ENCODE measurements at places on chromosomes 5 and 9. TPM values are rescaled to one million over a fixed set of nuclear protein-coding genes. Genes with fewer than 3 reads are reported as not detected.

Gene SPACA9
- 1.9 TPM for total RNA-seq

Gene PKD2L2
- not detected for total RNA-seq

Gene CAMK2A
- not detected for total RNA-seq

Gene PROB1
- 5.5 TPM for total RNA-seq

Gene IL9
- total RNA-seq, result not detected

Gene DBH
- total RNA-seq, result not detected

Gene TERT
- total RNA-seq, result 6.2 TPM

DNA sequence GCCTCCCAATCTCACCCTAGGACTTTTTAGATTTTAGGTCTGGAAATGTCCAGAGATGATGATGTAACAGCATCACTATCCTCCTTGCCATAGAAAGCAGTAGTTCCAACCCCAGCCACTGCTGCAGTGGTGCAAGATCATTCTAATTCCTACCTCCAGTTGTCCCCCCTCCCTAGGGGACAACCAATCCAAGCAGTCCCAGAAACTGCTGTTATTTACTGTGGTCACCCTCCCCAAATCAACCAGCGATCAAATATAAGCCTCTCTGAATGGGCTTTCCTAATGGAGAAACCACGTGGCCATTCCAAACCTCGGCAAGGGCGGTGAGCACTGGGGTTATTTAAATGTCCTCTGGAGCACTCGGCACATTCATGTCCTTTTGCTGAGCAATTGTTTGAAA, 159.8 kb downstream of the SLF1 start:
- no peak for DNase-seq
- peaks cover 3% of the 10 kb centered on the region for H3K36me3 ChIP-seq
- no peak overlapping the region for H3K4me3 ChIP-seq

DNA sequence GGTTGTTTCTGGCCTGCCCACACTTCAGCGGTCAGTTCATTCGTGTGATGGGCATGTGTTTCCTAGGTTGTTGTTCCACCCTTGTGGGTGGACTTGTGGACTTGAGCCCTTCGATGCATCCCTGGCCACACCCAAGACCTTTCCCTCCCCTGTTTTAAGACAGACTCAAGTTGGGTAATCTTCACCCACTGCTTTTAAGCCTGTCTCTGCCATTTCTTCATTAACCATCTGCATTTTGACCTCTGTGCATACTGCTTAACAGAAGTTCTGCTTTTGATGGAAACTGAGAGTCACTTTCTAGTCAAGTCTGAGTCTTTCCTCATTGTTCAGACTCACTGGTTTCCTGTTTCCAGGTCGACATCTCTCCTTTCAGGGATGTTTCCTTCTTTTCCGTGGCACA, 233.7 kb downstream of the ARHGEF28 start:
- DNase-seq, result no peak
- H3K4me3 ChIP-seq, result no peak overlapping the region
- H3K27ac ChIP-seq, result no peak overlapping the region
- peaks cover 27% of the 10 kb centered on the region for H3K27me3 ChIP-seq

DNA sequence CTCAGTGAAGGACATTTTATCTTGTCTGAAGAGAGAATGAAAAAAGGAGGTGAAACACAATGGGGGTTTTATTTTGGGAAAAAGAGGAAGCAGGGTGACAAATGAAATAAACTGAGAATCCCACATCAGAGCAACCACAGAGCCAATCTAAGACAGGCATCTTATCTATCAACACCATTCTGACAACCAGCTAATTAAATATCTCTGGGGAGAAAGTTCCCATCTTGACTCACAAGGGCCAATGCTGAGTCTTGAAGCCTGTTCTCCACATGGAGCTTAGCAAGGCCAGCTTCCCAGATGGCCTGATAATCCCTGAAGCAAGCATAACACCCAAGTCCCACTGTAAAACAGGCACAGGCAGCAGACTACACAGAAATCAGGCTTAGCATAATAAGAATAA, 30.4 kb downstream of the DPYSL3 start:
- peaks cover 33% of the 10 kb centered on the region for H3K27me3 ChIP-seq
- H3K4me3 ChIP-seq, result no peak overlapping the region
- no peak overlapping the region for H3K27ac ChIP-seq
- H3K36me3 ChIP-seq, result no peaks in the 10 kb centered on the region
- no peak for DNase-seq

- H3K27me3 ChIP-seq, result no peaks in the 10 kb centered on the region
- H3K4me3 ChIP-seq, result no peak overlapping the region
- no peak overlapping the region for H3K27ac ChIP-seq
- peaks cover 10% of the 10 kb centered on the region for H3K36me3 ChIP-seq
These were observed 55.0 kb downstream of the CD180 start for GRCh38 chr5:67141644-67142043.

DNA sequence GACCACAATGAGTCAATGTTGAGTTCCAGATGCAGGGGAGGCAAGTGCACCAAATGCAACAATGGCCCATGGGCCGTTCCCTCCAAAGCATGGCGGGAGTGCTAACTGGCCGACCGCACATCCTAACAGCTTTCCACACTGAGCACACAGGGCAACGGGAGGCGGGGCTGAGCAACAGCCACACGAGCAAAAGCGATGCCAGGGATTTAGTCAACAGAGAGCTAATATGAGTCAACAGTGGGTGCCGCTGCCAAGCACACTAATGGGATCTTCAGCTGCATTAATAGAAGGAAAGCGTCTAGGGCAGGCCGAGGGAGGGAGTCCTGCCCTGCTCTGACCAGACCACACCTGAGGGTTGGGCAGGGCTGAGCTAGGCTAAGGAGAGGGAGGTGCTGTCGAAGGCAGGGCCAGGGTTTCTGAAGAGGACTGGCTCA, 4.6 kb downstream of the EPB41L4B start:
- H3K27me3 ChIP-seq, result peaks cover 72% of the 10 kb centered on the region
- no peak overlapping the region for H3K4me3 ChIP-seq
- no peak overlapping the region for H3K27ac ChIP-seq
- peaks cover 14% of the 10 kb centered on the region for H3K4me1 ChIP-seq
- no peak for DNase-seq

DNA sequence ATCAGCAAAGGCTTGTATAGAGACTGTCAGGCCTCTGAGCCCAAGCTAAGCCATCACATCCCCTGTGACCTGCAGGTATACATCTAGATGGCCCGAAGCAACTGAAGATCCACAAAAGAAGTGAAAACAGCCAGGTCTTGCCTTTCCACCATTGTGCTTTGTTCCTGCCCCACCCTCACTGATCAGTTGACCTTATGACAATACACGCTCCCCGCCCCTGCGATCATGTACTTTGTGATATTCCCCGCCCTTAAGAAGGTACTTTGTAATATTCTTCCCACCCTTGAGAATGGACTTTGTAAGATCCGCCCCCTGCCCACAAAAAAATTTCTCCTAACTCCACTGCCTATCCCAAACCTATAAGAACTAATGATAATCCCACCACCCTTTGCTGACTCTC, 18.6 kb upstream of the NPM1 start:
- peaks cover 4% of the 10 kb centered on the region for H3K4me1 ChIP-seq
- H3K36me3 ChIP-seq, result no peaks in the 10 kb centered on the region
- H3K4me3 ChIP-seq, result no peak overlapping the region
- no peak for DNase-seq
- H3K27me3 ChIP-seq, result peaks cover 30% of the 10 kb centered on the region
- H3K27ac ChIP-seq, result no peak overlapping the region

GRCh38 chr5:53161876-53162275, 52.3 kb upstream of the MOCS2 start:
- no peak overlapping the region for H3K27ac ChIP-seq
- H3K4me1 ChIP-seq, result no peaks in the 10 kb centered on the region
- no peaks in the 10 kb centered on the region for H3K36me3 ChIP-seq
- no peak overlapping the region for H3K4me3 ChIP-seq

GRCh38 chr5:132102101-132102701, 28.6 kb downstream of the CSF2 start:
- H3K4me3 ChIP-seq, result peak overlapping the region; percentile 57
- peaks cover 3% of the 10 kb centered on the region for H3K36me3 ChIP-seq
- peak; percentile 66 for DNase-seq
- peak overlapping the region; percentile 97 for H3K27ac ChIP-seq
- no peaks in the 10 kb centered on the region for H3K27me3 ChIP-seq

GRCh38 chr9:10946676-10947410, 334.0 kb upstream of the PTPRD start:
- H3K36me3 ChIP-seq, result no peaks in the 10 kb centered on the region
- DNase-seq, result no peak
- H3K27me3 ChIP-seq, result no peaks in the 10 kb centered on the region
- H3K4me3 ChIP-seq, result no peak overlapping the region

- no peaks in the 10 kb centered on the region for H3K27me3 ChIP-seq
- DNase-seq, result no peak
- H3K4me1 ChIP-seq, result no peaks in the 10 kb centered on the region
- H3K36me3 ChIP-seq, result no peaks in the 10 kb centered on the region
- H3K4me3 ChIP-seq, result no peak overlapping the region
- no peak overlapping the region for H3K27ac ChIP-seq
These were observed 913.8 kb downstream of the TLE1 start for GRCh38 chr9:80775530-80775929.

DNA sequence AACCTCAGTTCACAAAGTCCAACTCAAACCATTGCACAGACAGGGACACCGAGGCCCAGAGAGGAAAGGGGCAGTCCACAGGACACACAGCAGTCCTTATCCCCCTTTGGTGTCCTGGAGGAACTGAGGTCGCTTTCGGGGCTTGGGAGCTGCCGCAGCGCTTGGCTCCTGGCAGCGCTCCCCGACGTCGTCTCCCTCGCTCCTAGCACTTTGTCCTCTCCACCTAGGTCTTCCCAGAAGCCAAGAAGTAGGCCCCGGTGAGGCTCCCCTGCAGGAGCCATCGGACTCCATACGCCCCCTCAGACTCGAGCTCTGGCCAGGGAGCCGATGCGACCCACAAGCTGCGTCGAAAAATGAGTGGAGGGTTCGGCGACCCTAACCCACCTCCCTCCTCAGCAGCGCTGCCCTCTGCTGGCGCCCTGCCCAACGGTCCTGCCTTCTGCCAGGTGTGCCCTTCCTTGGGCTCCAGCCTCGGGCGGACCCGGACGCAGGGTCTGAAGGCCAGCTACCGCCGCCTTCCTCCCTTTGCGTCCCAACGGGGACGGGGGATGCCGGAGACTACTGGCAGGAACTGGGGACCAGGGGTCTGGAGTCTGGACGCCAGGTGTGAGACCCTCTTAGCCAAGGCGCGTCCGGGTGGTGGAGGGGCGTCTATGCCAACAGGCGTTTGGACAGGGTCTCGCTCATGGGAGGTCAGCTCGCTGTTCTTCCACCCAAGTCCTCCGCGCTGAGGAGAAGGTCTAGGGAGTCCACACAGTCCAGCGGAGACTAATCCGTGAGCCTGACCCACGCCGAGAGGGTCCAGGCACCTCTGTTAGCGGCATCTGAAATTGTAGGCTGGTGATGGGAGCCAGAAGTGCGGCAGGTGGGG, 2.1 kb upstream of the PRDM12 start:
- H3K36me3 ChIP-seq, result no peaks in the 10 kb centered on the region
- peaks cover 95% of the 10 kb centered on the region for H3K27me3 ChIP-seq
- DNase-seq, result no peak

- peaks cover 11% of the 10 kb centered on the region for H3K27me3 ChIP-seq
- no peak overlapping the region for H3K4me3 ChIP-seq
- H3K36me3 ChIP-seq, result no peaks in the 10 kb centered on the region
- DNase-seq, result no peak
- no peaks in the 10 kb centered on the region for H3K4me1 ChIP-seq
These were observed 18.9 kb downstream of the DPYSL3 start for GRCh38 chr5:147490989-147491388.

- no peak overlapping the region for H3K27ac ChIP-seq
- H3K27me3 ChIP-seq, result peaks cover 6% of the 10 kb centered on the region
- no peak overlapping the region for H3K4me3 ChIP-seq
- no peak for DNase-seq
- H3K4me1 ChIP-seq, result no peaks in the 10 kb centered on the region
- H3K36me3 ChIP-seq, result no peaks in the 10 kb centered on the region
These were observed 24.2 kb upstream of the TMEM250 start for GRCh38 chr9:136142859-136143214.

GRCh38 chr9:35172878-35173277, 11.1 kb downstream of the UNC13B start:
- no peak overlapping the region for H3K27ac ChIP-seq
- no peaks in the 10 kb centered on the region for H3K36me3 ChIP-seq
- peaks cover 8% of the 10 kb centered on the region for H3K27me3 ChIP-seq
- H3K4me3 ChIP-seq, result no peak overlapping the region
- H3K4me1 ChIP-seq, result peaks cover 5% of the 10 kb centered on the region

DNA sequence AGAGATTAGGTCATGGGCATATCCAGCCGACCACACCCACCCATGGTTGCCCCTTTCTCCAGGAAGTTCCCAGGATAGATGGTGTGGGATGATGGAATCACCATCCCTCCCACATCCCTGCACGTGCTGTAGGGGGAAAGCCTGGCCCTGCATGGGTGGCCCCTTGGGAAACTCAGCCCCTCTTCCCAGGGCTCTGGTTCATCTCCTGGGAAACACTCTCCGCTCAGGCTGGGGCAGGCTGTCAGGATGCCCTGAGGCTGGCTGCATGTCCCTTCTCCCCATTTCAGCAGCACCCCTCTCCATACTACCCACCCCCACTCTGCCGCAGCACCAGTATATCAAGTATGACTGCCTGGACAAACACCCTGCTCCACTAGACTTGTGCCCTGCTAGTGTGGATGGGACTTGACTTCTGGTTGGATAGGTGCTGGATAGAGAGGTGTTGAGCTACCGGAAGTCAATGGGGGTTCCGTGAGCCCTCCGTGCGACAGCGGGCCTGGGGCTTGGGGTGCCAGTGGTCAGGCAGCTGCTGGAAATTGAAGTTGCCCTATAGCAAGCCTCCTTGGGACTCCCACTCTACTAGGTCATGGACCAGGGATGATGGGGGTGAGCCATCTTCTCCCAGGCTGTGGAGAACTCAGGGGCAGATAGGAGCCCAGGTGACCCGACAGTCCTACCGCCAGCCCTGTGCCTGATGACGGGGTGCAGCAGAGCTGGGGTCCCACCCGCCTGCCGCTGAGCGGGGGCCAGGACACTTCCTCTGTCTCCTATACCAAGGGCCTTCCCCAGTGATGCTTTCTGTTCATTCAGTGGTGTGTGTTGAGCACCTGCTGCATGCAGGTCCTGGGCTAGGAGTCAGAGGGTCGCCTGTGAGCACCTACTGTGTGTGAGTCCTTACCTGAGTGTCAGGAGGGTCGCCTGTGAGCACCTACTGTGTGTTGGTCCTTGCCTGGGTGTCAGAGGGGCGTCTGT, 69.4 kb upstream of the COL5A1 start:
- no peak overlapping the region for H3K4me3 ChIP-seq
- DNase-seq, result no peak
- no peaks in the 10 kb centered on the region for H3K36me3 ChIP-seq
- H3K4me1 ChIP-seq, result no peaks in the 10 kb centered on the region
- no peak overlapping the region for H3K27ac ChIP-seq

DNA sequence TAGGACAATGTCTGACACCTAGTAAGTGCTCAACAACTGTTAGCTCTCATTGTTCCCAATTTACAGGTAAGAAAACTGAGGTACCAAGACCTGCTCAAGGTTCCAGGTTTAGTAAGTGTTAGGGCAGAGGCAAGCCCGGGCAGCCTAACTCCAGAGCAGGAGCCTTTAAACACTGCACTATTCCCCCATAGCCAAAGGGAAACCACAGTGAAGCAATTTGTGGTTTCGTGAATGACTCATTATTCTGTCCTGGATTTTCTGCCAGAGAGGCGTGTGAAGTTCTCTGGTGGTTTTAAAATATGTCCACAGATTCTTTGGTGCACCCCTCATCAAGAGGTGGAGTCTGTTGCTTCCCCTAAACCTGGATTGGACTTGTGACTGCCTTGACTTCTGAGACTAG, 1.0 kb upstream of the MCC start:
- H3K36me3 ChIP-seq, result peaks cover 10% of the 10 kb centered on the region
- H3K4me1 ChIP-seq, result peaks cover 16% of the 10 kb centered on the region
- no peak overlapping the region for H3K27ac ChIP-seq
- peak; percentile 15 for DNase-seq
- no peak overlapping the region for H3K4me3 ChIP-seq

- peaks cover 23% of the 10 kb centered on the region for H3K27me3 ChIP-seq
- no peak overlapping the region for H3K4me3 ChIP-seq
These were observed 466.2 kb downstream of the ENC1 start for GRCh38 chr5:74174366-74174765.
